ENCODE measurements at places on chromosomes 16 and 17.

DNA sequence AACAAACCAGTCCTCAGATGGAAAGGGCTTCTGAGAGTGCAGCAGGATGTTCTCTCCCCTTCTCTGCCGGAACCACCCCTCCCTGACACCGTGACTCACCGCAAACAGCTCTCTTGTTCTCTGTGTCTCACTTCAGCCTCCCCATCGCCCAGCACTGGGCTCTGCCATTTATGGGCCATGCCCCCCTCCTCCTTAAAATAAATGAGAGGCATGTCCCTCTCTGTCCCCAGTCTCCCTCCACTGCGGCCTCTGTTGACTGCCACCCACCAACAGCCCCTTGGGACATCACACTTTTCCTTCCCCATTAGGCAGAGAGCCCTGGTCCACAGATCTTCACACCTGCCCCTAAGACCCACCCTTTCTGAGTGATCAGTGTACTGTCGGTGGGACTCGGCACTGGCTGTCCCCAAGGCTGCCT is 6.3 kb downstream of the CCDC102A start:
- DNase-seq: peak; percentile 60

DNA sequence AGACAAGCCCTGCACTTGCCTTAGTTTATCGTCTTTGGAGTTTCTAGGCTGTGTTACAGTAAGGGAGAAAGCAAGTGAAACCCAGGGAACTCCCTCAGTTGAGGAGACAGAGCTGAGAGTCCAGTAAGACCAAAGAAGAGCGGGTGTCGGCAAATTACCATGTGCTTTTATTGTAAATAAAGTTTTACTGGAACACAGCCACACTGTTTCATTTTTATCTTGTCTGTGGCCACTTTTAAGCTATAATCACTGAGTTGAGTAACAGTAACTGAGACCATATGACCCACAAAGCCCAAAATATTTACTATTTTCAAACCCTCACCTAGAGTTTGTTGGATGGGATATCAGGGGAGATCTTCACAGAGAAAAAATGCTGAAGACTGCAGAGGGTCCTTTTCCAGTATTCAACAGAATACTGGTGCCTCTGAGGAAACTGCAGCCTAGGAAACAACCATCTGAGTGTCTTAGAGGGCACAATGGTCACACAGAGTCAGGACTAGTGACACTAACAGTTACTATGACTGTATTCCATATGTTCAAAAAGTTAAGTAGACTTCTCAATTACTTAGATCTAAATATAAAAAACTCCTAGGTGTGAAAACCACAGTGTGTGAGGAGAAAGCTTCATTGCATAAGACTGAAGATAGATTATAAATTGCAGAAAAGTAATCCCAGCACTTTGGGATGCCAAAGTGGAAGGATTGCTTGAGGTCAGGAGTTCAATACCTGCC is 351.1 kb upstream of the TBX2 start:
- DNase-seq: no peak

GRCh38 chr16:29900102-29900887 is at the start of gene ASPHD1:
TSS of gene ASPHD1 (plus strand) at chr16:29900488. CDS start at chr16:29900972, 484 bp downstream.
- DNase-seq: peak; percentile 46

DNA sequence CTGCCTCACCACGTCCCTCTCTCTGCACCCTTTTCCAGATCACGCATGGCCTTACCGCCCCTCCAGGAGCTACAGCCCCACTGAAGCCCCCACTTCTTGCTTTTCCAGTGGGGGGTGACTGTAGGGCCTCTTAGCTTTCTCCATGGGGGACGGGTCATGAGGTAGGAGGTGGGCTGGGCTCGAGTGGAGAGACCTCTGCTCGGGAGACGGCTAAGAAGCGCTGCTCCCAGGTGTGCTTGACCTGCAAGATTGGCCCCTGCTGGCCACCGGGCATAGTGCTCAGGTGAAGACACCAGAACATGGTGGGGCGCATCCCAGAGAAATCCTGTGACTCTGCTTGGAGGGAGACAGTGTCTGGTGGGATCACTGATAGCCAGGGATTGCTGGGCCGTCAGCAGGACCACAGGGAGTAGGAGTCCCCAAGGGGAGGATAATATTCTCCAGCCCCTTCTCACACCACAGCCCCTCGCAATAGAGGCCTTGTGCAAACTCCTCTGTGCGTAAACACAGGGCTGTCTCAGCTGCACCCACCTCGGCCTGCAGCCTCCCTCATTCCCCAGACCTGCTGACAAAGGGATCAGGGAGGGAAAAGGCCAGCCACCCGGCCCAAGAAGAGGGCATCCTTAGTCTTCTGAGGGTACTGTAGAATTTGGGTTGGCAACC is 8.9 kb upstream of the GALK1 start:
- no peak for DNase-seq

- DNase-seq: no peak
These were observed 44.1 kb downstream of the ZNF423 start for GRCh38 chr16:49811644-49812334.

All from stimulated activated CD8-positive, alpha-beta memory T cell treated with anti-CD3 and anti-CD28 coated beads, Interleukin-15, amount 100 ng/mL, for 48 hours (primary cell).